Stimulated activated CD4-positive, alpha-beta T cell treated with anti-CD3 and anti-CD28 coated beads, Interleukin-4, amount 100 ng/mL, for 24 hours (primary cell): ENCODE measurements at places on chromosomes 11 and 22.

DNA sequence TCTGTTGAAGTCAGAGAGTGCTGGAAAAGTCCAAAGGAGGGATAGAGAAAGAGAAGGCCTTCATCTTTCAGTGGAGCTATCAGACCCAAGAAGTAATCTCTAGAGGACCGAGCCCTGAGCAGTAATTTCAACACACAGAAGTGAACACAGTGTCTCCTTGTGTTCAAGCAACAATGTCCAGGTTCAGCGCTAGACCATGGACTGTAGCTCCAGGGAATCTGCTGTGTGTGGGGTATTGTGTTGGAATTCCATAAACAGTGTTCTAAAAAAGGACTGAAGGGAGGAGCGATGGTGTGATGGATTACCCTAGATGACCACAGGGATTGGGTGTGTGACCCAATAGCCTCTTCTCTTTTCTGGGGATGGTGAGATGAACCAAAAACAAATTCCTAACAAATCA is 165.9 kb downstream of the BLID start:
- no peak for DNase-seq

GRCh38 chr11:67376873-67377808 is 3.7 kb upstream of the CLCF1 start:
- no peak for DNase-seq

DNA sequence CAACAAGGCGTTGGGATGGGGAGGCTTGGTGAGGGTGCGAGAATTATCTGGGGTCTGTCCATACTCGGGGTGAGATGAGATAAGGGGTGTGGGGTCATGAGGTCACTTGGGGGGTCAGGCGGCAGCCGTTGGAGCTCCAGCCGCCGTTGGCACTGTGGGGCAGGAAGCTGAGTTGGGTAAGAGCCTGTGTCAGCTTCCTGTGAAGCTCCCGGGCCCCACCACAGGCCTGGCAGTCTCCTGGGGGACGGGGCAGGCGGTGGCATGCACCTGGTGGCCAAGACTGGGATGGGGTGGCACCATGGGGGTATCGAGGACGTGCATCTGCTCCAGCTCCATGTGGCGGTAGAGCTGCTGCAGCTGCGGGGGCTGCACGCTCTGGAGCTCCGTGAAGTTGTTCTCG is 7.1 kb upstream of the MYBPC3 start:
- DNase-seq = no peak

DNA sequence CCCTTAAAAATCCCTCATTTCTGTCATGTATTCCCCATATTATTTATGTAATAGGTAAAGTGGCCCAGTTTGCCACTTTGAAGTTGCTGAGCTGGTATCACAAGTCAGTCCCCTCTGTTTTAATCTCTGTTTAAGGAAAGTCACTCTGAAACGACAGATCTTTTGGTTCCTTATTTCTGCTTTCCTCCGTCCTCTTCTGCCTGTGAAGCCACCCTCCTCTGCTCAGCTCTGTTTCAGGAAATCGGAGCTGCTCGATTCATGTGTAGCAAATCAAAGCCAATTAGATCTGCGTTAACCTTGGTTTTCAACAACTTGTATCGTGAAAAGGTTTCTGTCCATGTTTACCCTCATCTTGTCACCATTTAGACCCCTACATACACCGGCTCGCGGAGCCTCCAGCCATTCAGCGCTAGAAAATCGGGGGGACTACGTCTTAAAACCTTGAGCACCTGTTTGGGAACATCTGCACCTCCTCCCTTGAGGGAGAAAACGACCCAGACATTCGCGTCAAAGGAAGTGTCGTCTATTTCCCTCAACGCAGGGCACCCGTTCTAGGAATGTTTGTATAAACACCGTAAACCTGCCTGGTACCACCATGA is 576 bp upstream of the SC5D start:
- DNase-seq = peak; percentile 11

DNA sequence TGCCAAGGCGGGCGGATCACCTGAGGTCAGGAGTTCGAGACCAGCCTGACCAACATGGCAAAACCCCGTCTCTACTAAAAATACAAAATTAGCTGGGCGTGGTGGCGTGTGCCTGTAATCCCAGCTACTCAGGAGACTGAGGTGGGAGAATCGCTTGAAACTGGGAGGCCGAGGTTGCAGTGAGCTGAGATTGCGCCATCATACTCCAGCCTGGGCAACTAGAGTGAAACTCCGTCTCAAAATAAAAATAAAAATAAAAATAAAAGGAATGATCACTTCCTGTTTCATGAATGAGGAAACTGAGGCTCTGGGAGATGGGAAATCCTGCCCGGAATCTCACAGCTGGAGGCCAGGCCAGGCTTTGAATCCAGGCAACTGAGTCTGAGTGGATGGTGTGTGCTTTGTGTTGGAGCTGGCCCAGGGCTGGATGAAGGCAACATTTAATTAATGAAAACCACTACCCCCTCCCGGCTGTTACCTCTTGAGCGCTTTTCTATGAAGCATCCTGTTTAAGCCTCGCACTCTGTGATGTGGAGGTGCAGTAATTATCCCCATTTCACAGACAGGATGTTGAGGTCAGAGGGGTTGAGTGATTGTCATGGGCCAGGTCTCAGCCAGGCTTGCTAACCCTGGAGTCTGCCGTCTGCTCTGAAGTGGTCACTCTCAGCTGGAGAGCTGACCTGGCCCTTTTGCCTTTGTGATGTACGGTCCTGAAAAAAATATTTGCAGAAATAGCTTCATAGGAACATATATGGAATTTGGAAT is 27.8 kb downstream of the LRP5 start:
- peak; percentile 13 for DNase-seq

GRCh38 chr11:69843529-69843921 is 24.3 kb upstream of the FGF3 start:
- DNase-seq = no peak

- DNase-seq = no peak
Observed at GRCh38 chr22:50553310-50553709, 7.6 kb downstream of the KLHDC7B start.

DNA sequence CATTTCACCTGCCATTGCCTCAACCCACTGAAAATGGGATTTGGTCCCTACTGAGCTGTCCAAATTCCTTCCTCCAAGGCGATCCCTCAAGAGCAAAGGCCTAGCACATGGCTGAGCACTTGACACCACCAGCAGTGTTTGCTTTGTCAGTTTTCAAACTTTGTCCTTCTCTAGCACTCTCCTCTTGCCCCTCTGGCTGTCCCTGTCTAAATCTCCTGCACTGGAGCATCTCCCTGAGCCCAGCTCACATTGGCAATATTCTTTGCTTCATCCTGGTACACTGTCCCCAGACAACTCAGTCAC is 66.6 kb upstream of the FTH1 start:
- no peak for DNase-seq

DNA sequence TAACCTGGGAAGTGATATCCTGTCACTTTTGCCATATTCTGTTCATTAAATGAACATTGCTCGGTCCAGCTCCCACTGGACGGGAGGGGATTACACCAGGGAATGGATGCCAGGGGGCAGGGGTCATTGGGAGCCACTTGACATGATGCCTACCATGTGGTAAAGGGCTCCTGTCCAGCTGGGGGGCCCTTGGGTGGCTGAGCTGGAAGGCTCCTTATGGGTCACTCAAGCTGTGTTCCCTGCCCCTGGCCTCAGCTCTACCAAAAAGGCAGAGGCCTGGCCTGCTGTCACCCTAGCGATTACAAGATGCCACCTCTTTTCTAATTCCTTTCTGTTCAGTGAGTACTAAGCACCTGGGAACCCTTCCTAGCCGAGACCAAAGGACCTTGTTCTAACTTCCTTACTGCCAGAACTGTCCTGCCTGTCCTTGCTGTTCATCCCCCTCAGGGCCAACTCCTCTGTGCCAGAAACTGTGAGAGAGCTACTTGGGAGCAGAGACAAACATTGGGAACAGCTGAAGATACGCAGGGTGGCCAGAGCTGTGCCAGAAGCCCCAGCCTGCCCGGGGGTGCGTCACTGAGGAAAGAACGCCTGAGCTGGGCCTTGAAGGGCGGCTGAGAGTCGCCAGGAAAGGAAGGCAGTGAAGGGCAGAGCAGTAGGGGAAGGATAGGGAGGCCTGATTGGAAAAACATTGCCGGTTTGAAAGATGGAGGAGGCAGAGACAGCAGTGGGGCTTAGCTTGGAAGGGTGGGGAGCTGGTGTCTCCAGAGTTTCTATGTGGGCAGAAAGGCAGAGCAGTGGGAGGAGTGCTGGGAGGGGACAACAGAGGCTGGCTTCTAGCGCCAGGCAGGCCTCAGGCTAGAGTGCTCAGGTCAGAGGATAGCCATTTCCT is 12.7 kb upstream of the UVRAG start:
- no peak for DNase-seq

DNA sequence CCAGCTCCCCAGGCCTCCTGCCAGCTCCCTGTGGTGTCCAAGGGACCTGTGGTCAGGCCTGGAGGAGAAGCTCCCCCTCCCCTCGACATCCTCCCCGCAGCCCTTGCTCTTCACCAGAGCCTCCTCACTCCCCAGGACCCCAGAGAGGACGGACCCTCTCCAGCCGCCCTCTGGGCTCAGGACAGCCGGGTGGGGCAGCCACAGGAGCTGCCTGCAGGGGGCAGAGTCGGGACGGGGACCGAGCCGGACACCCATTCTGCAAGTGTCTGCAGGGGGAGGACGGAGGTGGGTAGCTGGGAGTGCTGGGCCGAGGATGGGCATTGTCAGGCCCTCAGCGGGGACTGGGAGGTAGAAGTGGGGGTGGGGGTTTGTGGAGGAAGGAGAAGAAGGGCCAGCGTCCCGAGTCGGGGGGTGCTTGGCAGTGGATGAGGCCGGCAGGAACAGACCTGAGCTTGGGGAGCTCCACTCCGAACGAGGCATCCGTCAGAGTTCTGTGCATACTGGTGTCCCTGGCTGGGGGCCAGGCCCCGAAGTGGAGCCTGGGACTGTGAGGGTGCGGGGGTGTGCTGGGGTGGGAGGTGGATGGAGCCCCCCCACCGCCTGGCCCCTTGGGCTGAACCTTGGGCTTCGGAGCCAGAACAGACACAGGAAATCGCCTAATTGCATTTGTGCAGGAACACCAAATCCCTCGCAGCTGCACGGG is 15.2 kb downstream of the PRR33 start:
- DNase-seq = no peak

GRCh38 chr11:27497911-27498310 is 8.7 kb downstream of the LIN7C start:
- DNase-seq = no peak

GRCh38 chr22:22717664-22718063 is 73.2 kb downstream of the GGTLC2 start:
- DNase-seq = no peak

DNA sequence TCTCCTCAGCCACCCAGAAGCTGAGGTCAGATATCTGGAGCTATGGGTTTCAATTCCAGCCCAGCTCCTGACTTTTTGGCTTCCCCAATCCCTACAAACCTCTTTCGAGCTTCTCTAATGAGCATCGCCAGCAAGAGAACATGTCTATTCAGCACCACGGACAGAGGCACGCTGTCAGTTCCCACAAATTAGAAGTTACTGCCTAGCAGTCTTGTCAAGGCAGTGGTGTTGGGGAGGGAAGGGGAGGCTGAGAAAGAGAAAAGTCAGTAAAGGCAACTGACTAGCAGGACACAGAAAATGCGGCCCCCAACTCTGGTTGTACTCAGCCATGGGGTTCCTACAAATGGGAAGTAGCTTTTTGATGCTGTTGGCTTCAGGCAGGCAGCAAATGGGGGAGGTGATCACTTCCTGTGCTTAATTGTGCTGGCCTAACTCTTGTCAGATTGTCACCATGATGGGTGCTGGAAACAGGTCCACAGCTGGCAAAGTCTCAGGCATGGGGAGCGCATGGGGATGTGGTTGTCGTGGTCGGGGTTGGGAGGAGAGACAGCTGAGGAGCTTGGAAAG is 205.9 kb downstream of the ST3GAL4 start:
- peak; percentile 12 for DNase-seq

DNA sequence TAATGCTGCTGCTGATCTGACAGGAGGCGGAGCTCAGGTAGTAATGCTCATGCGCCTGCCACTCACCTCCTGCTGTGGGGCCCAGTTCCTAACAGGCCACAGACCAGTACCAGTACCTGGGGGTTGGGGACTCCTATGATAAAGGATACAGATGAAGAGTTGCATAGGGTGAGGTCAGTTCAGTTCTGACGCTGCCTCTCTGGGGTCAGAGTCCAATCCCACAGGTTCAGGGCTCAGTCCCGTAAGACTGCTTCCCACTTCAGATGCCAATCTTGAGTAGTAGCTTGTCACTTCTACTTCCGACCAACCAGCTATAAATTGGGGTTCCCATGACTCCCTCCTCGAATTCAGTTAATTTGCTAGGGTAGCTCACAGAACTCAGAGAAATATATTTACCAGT is 8.6 kb downstream of the ASRGL1 start:
- no peak for DNase-seq

DNA sequence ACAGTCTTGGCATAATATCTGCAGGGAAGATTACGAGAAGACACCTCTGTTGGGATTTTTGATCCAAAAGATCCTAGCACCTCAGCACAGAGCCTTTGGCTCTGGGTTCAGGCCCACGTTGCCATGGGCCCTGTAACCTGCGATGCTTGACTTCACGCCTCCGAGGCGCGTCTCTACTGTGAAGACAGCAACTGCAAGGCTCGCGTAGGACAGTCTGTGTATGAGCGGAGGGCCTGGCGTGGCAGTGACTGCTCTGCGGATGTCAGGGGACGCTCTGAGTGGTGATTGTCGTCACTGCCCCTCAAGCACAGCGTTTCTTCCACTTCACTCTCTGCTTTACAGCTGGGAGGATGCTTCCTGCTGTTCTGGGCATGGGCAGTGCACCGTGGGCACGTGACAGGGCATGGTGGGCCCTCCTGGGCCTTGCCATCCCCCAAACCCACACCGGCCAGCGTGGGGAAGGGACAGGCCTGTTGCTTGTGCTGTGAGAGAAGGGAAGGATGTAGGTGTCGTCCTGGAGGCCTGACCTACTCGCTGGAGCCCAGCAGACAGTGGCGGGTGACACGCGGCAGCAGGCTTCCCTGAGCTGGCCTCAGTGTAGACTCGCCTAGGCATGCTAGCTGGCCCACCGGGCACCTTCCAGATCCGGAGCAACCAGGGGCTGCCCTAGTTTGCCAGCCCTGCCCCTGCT is 26.5 kb downstream of the GLB1L2 start:
- no peak for DNase-seq

- DNase-seq = no peak
Observed at GRCh38 chr22:48834404-48834803, 993.3 kb downstream of the BRD1 start.

DNA sequence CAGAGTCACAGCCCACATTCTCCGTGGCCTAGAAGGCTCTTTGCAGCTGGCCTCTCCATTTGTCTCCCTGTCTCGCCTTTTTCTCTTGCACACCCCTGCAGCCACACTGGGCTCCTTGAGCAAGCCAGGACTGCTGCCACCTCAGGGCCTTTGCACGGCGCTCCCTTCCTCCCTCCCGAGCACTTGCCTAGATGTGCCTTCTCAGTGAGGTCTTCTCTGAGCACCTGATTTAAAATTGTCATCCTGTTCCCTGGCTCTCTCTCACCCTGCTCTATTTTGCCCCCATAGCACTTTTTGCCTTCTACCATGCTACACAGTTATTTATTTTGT is 102.9 kb upstream of the THY1 start:
- DNase-seq = no peak
